Stimulated activated CD8-positive, alpha-beta memory T cell treated with anti-CD3 and anti-CD28 coated beads, Interleukin-4, amount 100 ng/mL, for 24 hours (primary cell): ENCODE measurements at places on chromosomes 6 and 20.

- DNase-seq = no peak
Observed at GRCh38 chr20:10216146-10216791, 2.4 kb upstream of the SNAP25 start.

DNA sequence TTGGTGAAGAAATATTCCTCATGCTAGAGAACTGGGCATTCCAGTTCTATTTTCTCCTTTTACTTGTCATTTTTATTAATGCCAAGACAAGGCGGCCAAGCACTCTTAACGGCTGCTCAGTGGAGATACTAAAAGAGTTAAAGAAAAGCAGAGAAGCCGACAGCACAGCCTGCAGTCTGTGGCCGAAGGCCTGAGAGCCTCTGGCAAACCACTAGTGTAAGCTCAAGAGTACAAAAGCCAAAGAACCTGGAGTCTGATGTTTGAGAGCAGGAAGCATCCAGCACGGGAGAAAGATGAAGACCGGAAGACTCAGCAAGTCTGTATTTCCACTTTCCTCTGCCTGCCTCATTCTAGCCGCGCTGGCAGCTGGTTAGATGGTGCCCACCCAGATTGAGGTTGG lies 167.1 kb upstream of the FUT9 start:
- DNase-seq = no peak

DNA sequence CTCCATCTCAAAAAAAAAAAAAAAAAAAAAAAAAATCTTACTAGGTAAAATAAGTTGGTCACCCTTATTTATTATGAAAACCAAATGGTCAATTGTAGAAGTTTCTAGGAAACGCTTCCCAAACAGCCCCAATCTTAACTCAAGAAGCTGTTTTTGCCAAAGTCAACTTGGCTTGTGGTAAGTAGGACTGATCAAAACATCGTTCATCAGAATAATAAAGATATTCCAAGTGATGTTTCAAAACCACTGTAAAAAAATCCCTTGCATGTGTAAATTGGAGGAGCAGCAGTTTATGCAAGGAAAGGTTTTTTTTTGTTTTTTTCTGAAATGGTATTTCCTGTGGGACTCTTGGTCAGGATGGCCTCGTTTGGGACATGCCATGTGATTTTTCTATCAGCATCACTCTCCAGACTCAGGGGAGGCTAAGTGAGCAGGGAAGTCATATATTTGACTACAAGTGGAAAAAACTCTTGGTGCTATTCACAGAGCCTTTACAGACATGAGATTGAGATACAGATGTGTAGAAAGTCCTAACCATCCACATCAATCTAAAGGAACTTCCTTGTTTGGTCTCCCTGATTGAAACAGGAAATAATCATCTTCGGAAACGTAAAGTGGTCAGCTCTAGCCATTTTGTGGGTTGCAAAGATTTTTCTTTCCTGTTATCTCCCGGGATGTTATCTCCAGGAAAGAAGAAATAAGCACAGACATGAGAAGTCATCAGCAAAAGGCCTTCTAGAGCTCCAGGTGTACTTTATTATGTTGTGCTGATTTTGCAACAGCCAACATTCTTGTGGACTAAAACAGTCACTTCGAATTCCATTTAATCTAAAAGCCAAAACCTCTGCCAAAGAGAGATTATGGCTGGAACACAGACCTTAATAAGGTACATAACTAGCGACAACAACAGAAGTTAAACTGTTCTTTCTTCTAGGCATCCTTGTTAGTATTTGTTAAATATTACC lies 177.8 kb downstream of the EDN1 start:
- no peak for DNase-seq

DNA sequence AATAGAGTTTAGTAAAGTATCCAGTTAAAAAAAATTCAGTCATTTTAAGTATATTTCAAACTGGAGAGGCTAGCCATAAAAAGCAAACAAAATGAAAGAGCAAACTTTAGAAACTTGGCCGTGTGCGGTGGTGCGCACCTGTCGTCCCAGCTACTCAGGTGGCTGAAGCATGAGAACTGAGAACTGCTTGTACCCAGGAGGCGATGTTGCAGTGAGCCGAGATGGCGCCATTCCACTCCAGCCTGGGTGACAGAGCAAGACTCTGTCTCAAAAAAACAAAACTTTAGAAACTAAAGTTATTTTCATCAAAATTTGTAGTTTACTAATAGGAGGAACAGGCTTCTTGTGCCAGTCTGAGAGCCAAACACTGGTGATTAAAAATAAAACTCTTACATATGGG lies 100.2 kb upstream of the POPDC3 start:
- DNase-seq = no peak

- no peak for DNase-seq
Observed at GRCh38 chr20:58294497-58295455, 14.7 kb upstream of the RAB22A start.

- no peak for DNase-seq
Observed at GRCh38 chr6:1624058-1624850, 14.5 kb downstream of the FOXC1 start.

DNA sequence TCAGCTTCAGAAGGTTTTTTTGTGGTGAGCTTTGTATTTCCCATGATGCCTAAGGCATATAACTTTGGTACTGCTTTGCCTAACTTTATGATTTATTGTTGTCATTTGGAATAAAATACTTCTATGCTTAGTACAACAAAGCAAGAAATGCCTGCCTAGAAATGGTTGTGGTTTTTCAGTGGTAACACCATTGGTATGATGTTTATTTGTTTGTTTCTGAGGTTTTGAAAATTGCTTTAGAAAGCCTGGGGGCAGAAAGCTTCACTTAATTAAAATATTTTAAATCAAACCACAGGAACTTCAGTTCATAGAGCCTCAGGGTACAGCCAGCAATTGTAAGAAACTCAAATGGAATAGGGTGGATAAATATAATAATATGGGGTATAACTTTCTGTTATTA lies 351.2 kb upstream of the MAP3K7 start:
- no peak for DNase-seq

- DNase-seq = no peak
Observed at GRCh38 chr20:18313411-18313810, 25.1 kb downstream of the ZNF133 start.

GRCh38 chr6:119331663-119332286 lies 17.8 kb downstream of the MAN1A1 start:
- DNase-seq = no peak

DNA sequence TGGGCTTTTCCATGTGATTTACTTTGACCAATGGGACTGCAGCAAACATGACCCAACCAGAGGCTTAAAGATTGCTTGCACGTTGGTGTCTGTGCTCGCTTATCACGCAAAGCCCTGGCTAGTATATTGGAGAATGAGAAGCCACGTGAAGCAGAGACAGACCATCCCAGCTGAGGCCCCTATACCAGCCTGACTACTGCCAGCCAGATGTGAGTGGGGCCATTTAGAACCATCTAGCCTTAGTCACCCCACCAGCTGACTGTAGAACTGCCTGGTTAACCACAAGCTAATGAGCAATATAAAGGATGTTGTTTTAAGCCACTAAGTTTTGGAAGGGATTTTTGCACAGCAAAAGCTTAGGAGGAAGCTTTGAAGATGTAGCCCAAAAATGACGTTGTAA lies 74.5 kb downstream of the MACROD2 start:
- DNase-seq = no peak

DNA sequence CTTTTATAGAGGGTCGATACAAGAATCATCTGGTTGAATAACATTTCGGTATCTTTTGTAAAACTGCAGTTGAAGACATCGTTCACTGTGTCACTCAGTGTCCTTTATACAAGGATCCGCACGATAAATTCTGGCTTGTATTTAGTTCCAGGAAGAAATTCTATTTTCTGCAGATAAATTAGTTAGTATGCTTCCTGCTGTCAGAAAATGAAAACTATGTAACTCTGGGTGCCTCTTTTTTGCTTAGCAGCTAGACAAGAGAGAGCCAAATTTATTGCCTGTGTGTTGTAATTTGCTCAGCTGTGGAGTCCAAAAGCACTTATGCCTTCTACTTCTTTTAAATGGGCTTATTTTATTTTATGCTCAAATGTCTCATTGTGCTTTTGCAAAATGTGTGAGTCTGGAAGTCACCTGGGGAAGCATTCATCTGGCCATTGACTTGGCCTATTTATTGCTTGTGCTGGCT lies 56.5 kb upstream of the KCNK16 start:
- no peak for DNase-seq

GRCh38 chr6:112044196-112044595 lies 9.7 kb upstream of the CCN6 start:
- no peak for DNase-seq

DNA sequence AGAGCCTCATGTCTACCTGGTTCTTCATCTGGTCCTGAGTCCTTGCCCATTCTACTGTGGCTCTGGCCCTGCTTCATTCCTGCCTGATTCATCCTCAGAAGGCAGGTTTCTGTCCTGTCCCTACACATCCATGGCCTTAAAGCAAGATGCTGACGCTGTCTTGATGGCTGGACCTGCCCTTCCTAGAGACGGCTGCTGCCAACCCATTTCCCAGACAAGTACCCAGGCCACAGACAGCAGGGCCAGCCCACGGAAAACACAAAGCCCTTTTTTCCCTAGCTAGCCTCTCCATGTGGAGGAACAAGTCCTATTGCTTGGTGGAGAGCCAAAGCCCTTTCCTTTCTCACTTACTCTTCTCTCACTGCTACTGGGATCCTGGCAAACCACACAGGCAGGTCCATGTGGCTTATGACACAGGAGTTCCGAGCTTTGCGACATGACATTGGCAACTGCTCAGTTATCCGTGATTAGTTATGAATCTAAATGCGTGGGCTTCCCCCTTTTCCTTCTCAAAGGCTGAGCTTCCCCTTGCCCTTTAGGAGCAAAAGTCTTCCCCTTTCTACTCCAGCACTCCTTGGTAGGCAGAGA lies 72.9 kb downstream of the SLC22A3 start:
- no peak for DNase-seq

- DNase-seq = no peak
Observed at GRCh38 chr6:96611342-96611991, 48.5 kb downstream of the FHL5 start.

GRCh38 chr6:26094036-26094435 lies 6.8 kb downstream of the HFE start:
- no peak for DNase-seq

DNA sequence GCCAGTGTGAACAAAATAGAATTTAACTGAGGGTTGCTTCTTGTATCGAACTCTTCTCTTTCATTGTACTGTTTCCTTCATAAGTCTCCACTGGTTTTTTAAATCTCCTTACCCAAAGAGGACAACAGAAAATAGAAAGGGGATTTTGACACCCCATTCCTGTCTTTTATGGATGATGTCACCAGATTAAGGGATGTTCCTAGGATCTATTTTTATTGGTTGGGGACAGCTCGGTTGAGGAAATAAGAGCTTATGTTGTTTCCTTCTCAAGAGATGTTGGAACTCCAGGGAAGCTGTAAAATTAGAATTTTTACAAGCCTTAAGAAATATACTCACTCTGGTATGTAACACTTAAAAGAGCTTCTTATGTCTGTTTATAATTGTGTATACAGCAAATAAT lies 171.5 kb downstream of the PHF3 start:
- DNase-seq = no peak

DNA sequence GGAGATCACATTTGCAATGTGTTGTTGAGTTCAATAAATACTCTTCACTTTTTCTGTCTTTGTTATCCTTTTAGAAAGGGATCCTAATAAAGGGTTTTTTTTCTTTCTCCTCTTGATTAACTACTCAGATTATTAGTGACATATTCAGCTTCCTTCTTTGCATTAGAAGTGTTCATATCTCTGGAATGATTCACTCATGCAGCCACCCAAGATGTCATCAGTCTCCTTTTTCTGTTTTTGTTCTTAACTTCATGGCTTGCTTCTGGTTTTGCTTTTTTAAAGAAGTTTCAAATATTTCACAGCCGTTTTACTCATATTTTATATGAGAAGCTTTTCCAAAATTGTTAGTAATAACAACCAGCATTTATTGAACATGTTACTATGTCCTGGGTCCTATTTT lies 187.6 kb downstream of the TMEM242 start:
- no peak for DNase-seq

DNA sequence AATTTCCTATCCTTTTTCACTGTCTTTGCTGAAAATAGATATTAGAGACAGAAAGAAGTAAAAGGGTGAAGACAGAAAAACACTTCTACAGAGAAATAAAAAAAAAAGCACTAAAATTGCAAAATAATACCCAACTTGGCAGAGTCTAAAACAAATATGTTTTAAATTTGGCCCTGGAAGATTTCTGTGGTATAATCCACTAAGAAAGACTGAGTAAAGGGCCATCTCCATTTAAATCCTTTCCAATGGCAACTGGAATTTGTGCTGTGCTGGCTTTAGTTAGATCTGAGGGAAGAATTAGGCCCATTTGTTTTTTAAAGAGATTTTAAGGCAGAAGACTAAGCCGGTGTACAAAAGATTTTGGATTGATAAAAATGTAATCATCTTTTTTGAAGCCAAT lies 321.2 kb downstream of the GJA1 start:
- DNase-seq = no peak

- no peak for DNase-seq
Observed at GRCh38 chr6:157086632-157087031, 236.7 kb downstream of the TMEM242 start.

- DNase-seq = no peak
Observed at GRCh38 chr6:113649880-113650609, 207.1 kb upstream of the MARCKS start.

- no peak for DNase-seq
Observed at GRCh38 chr6:165755583-165755982, 92.5 kb upstream of the PDE10A start.

DNA sequence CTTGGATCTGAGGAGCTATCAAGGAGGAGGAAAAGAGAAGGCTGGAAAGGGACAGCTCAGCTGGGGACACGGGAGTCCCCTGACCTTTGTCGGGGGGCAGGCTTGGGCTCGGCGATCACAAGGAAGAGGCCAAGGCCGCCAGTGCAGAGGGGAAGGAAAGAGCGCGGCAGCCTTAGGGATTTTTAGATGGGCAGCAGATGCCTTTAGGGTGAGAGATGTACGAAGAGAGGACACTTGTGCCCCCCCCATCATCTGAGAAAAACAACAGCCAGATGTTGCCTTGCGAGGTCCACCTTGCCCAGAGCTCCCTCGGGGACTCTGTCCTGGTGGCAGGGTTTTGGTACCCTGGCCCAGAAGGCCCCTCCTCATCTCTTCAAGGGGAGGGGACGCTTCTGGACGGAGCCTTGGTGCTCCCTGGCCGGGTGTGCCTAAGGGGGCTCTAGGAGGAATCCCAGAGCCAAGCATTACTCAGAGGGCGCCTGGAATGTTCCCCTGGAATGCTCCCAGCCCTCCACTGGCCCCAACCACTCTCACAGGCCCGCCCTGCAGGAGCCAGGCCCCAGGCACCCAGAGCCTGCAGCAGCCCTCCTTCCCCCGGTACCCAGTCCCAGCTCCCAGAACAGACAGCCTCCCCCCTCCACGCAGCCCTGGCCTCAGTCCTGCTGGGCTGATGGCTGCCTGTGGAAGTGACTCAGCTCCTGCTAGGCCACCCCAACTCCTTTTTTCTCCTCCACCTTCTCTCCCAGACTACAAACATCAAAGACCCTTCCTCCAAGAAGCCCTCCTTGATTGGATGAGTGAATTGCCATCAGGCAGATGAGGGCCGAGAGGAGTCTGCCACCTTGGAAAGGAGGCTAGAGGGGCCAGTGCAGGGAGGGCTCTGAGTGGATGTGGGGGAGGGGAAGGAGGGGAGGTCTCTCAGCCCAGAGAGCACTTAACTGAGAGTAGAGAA lies 1.8 kb downstream of the ADAM33 start:
- no peak for DNase-seq

GRCh38 chr6:149451376-149452036 lies 33.3 kb downstream of the ZC3H12D start:
- DNase-seq = peak; percentile 12

- DNase-seq = no peak
Observed at GRCh38 chr20:44646023-44646640, 5.4 kb downstream of the ADA start.
